ENCODE measurements at places on chromosomes 3 and 15.

- no peak for DNase-seq
These were observed 3.8 kb upstream of the TMEM44 start for GRCh38 chr3:194637066-194637465.

- DNase-seq, result no peak
These were observed 618 bp upstream of the MON1A start for GRCh38 chr3:49930168-49930690.

- no peak for DNase-seq
These were observed 98.9 kb downstream of the CHSY1 start for GRCh38 chr15:101152914-101153313.

- DNase-seq, result peak; percentile 83
These were observed 105.0 kb downstream of the LRRK1 start for GRCh38 chr15:101024073-101024695.

GRCh38 chr3:59908280-59908679 is 858.5 kb upstream of the CFAP20DC start:
- no peak for DNase-seq

DNA sequence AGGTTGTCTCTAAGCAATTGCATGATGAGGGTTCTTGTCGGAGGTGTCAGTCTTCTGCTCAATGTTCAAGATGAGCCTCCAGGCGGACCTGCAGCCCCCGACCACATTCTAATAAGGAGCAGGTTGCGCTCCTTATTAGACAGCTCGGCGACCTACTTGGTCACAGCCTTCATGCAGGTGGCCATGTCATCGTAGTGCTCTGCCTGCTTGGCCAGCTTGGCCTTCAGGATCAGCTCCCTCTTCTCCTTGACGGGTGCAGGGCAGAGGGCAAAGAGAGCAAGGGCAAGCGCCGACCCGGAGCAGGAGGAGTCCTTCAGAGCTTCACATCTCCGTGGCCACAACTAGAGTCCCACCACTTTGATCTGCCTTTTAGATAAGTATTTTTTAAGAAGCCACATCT is 113.5 kb downstream of the RASA2 start:
- no peak for DNase-seq
